Hippocampal formation (tissue), 2 donors: ENCODE measurements at places on chromosomes 4 and X.

DNA sequence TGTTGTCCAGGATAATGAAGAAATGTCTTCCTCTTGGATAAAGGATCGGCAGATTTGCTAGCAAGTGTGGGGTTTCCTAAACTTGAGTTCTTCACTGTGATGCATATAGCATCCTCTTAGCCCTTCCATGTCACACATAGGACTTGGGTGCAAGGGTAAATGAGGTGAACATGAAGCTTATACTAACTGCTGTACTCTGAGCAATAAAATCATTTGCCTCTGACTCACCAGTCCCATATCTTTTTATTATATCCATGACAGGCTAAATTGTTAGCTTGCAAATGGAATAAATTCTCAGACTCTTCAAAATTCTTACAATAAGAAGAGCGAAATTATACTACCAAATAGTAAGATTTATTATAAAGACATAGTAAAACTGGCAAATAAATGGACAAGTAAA, 14.7 kb upstream of the TBC1D1 start:
- DNase-seq, result no peak

DNA sequence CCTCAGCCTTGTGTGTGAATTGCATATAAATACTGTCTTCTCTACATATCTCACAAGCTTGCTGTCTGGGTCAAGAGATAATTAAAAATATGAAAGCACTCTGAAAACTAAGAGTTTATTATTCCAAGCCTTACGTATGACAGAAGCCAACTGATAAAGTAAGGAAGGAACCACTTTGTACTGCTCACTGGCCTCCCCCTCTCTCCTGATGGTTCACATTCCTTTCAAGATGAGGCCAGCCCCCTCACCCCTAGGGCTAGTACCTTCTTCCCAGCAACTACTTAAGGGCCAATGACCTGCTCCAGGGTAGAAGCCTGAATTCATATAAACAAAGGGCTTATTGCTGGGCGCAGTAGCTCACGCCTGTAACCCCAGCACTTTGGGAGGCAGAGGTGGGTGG, 5.4 kb upstream of the SOWAHD start:
- DNase-seq, result no peak

DNA sequence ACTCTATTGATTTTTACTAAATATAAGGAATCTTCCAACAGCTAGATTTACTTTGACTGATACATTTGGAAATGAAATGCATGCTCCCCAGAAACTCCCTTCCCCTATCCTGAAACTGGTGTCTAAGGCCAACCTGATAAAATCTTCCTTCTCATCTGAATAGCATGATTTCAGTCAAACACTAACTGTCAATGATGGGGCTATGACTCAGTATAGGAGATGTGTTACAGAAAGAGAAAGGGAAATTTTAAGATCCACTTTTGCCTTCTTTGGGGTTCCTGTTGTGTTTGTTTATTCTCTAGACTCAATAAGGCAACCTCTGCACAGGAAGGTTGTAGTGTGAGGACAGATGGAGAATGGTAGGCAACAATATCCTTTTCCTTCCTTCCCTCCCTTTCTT, 160.7 kb downstream of the MOSPD2 start:
- DNase-seq, result no peak

GRCh38 chr4:24677909-24678308, 93.6 kb upstream of the DHX15 start:
- no peak for DNase-seq

GRCh38 chr4:78477276-78477675, 74.3 kb upstream of the ANXA3 start:
- no peak for DNase-seq
